ENCODE measurements at places on chromosomes 1 and 21.

DNA sequence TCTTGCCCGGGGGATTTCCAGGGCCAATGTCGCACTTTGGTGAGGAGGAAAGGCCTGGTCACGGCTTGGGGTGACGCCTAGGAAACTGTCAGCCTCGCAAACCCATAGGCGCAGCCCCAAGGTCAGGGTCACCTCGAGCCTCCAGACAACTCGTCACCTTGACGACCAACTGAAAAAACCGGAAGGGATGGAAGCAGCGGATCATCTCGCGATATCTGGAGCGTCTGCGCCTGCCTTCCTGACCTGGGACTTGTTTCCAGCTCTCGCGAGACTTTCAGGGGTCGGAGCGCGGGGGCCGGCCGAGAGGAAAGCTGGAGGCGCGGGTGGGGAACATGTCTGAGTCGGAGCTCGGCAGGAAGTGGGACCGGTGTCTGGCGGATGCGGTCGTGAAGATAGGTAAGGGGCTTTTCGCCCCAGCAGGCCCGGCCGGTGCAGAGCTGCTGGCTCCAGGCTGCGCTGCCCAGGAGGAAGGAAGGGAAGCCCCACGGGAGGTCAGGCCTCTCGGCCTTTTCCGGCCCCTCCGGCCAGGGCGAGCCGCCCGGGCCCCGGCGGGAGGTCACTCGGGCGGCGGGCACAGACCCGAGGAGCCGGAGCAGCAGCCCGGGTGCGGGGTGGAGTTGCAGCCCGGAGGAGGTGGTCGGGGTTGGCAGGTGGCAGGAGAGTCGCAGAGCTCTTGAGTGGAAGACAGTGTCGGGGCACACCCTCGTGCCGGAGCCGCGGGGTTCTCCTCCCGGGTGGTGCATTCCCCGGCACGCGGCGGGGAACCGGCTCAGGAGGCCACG is 47.2 kb upstream of the NBL1 start:
- peak; percentile 97 for DNase-seq

GRCh38 chr1:44242746-44243145 is 29.5 kb downstream of the DMAP1 start:
- no peak for DNase-seq

GRCh38 chr1:21397813-21398188 is 42.1 kb upstream of the NBPF3 start:
- DNase-seq: no peak

GRCh38 chr1:96145492-96145891 is 576.1 kb upstream of the PTBP2 start:
- DNase-seq: peak; percentile 18

Measured in iris pigment epithelial cell (primary cell).